Placental epithelial cell (primary cell): ENCODE measurements at places on chromosomes 5 and 9. TPM values are rescaled to one million over a fixed set of nuclear protein-coding genes. Genes with fewer than 3 reads are reported as not detected.

Gene ADAM19
- total RNA-seq, result 22.4 and 46.6 TPM in 2 replicates

Gene ADAMTS13
- total RNA-seq, result 2.0 and 4.7 TPM in 2 replicates

Gene JAKMIP2
- not detected in 2 replicates for total RNA-seq

Gene ADAMTS16
- under 0.01 TPM in 1 of 2 replicates, not detected in the other for total RNA-seq

Gene STPG3
- total RNA-seq, result not detected in 2 replicates

Gene CCDC183
- 0.33 and 0.39 TPM in 2 replicates for total RNA-seq

Gene BARX1
- 0.39 TPM in 1 of 2 replicates, not detected in the other for total RNA-seq

Gene INSL6
- total RNA-seq, result not detected in 2 replicates

Gene SAXO1
- total RNA-seq, result under 0.01 and 0.11 TPM in 2 replicates

Gene ZNF300
- total RNA-seq, result 8.1 and 11.4 TPM in 2 replicates

Gene CCIN
- total RNA-seq, result 3.7 and 3.9 TPM in 2 replicates

Gene ZDHHC11B
- total RNA-seq, result not detected in 2 replicates

Gene PLPP7
- total RNA-seq, result under 0.01 TPM in 1 of 2 replicates, not detected in the other

Gene PDLIM4
- total RNA-seq, result 39.3 and 132 TPM in 2 replicates

Gene GKAP1
- total RNA-seq, result 0.39 TPM in 1 of 2 replicates, not detected in the other

Gene TMEFF1
- 0.22 and 0.39 TPM in 2 replicates for total RNA-seq

Gene HNRNPA0
- 12.1 and 25.5 TPM in 2 replicates for total RNA-seq

Gene NOXA1
- 0.39 and 0.43 TPM in 2 replicates for total RNA-seq

Gene C8G
- 0.98 and 3.9 TPM in 2 replicates for total RNA-seq

Gene IL33
- 0.43 TPM in 1 of 2 replicates, not detected in the other for total RNA-seq

Gene C9orf153
- total RNA-seq, result under 0.01 TPM in 1 of 2 replicates, not detected in the other

Gene SARDH
- 0.33 and 2.4 TPM in 2 replicates for total RNA-seq

Gene WDR38
- total RNA-seq, result not detected in 2 replicates

Gene FGF1
- total RNA-seq, result 0.54 TPM in 1 of 2 replicates, not detected in the other

Gene COL15A1
- 0.54 and 2.0 TPM in 2 replicates for total RNA-seq

Gene ZDHHC11
- total RNA-seq, result 2.4 and 5.1 TPM in 2 replicates

Gene GADD45G
- 18.0 and 51.4 TPM in 2 replicates for total RNA-seq

Gene SLC6A7
- total RNA-seq, result not detected in 2 replicates

Gene SPATA31C1
- not detected in 2 replicates for total RNA-seq

Gene GRIN3A
- total RNA-seq, result not detected in 2 replicates

Gene GZMA
- not detected in 2 replicates for total RNA-seq

Gene RMRP
- total RNA-seq, result 39,103 and 115,939 TPM in 2 replicates

Gene PDCD1LG2
- total RNA-seq, result under 0.01 and 13.1 TPM in 2 replicates

Gene RGS7BP
- not detected in 2 replicates for total RNA-seq

Gene PDE6A
- 0.11 TPM in 1 of 2 replicates, not detected in the other for total RNA-seq

Gene NNT
- total RNA-seq, result 67.6 and 78.9 TPM in 2 replicates

Gene PCDHGA11
- total RNA-seq, result 6.2 and 9.0 TPM in 2 replicates

Gene SLCO6A1
- not detected in 2 replicates for total RNA-seq

Gene IL9
- not detected in 2 replicates for total RNA-seq

Gene BTNL8
- total RNA-seq, result not detected in 2 replicates

Gene SPATA9
- total RNA-seq, result 0.22 and 2.0 TPM in 2 replicates

Gene HOMER1
- total RNA-seq, result 7.7 and 9.0 TPM in 2 replicates

Gene F2RL2
- total RNA-seq, result under 0.01 TPM in 1 of 2 replicates, not detected in the other

Gene DAB2IP
- total RNA-seq, result 9.0 and 14.5 TPM in 2 replicates
